Foreskin keratinocyte (primary cell): ENCODE measurements at places on chromosomes 4 and X. TPM values are rescaled to one million over a fixed set of nuclear protein-coding genes. Genes with fewer than 3 reads are reported as not detected.

GRCh38 chrX:153868576-153869472, 17.1 kb downstream of the L1CAM start:
- no peak for DNase-seq

Gene CXorf65
- not detected in 2 replicates for total RNA-seq

Gene RAI2
- not detected in 2 replicates for total RNA-seq

DNA sequence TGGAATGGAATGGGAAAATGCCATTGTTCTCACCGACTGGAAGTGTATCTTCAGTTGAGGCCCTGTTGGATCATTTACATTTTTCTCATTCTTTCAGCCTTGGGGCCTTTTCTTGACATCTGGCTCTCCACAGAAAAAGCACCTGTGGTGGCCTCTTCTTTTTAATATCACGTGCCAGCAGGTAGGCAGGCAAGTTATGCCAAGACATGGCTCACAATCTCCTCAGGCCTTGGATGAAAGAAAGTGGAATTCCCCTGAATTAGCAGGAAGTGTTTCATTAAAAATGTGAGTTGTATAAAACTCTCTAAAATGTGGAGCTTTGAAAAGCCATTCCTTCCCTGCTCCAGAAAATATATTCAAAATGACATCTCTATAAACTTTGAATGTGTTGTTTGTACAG, 122.1 kb downstream of the FRAS1 start:
- DNase-seq: peak; percentile 65

GRCh38 chr4:40340030-40340429, 4.9 kb downstream of the CHRNA9 start:
- no peak for DNase-seq

DNA sequence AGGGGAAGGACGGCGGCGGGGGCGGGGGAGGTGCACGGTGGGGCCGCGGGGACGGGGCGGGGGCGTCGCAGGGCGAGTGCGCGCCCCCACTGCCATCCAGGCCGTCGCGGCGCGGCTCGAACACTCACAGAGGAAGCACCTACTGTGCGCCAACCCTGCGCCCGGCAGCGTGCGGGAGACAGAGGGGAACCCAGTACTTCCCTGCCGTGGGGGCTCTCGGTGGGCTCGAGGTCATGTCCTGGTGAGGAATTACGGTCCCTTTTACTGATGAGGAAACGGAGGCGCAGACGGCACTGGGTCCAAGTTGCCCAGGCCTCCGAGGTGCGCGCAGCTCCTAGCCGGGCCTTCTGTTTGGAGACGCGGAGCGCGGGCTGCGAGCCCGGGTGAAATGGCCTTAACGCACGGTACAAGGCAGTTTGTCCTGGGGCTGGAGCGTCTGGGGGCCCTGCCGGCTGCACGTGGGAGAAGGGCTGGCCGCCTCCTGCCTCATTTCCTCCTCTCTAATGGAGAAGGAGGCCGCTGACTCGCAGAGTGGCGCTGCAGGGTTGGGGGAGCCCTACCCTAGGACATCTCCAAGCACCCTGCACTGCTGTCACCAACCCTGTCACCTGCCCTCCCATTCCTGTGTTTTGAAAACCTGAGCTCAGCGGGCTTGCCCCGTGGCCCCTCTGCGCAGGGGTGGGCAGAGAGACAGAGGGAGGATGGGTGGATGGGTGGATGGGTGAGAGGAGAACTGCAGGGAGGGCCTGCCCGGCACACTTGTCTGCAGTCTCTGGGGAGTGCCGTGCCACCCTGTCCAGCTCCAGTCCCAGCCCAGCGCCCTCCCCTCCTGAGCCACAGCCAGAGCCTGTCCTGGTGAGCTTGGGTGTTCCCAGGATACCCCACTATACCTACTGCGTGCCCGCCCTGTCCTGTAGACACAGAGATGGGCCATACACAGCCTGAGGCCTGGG, 106.0 kb downstream of the ADRA2C start:
- no peak for DNase-seq

DNA sequence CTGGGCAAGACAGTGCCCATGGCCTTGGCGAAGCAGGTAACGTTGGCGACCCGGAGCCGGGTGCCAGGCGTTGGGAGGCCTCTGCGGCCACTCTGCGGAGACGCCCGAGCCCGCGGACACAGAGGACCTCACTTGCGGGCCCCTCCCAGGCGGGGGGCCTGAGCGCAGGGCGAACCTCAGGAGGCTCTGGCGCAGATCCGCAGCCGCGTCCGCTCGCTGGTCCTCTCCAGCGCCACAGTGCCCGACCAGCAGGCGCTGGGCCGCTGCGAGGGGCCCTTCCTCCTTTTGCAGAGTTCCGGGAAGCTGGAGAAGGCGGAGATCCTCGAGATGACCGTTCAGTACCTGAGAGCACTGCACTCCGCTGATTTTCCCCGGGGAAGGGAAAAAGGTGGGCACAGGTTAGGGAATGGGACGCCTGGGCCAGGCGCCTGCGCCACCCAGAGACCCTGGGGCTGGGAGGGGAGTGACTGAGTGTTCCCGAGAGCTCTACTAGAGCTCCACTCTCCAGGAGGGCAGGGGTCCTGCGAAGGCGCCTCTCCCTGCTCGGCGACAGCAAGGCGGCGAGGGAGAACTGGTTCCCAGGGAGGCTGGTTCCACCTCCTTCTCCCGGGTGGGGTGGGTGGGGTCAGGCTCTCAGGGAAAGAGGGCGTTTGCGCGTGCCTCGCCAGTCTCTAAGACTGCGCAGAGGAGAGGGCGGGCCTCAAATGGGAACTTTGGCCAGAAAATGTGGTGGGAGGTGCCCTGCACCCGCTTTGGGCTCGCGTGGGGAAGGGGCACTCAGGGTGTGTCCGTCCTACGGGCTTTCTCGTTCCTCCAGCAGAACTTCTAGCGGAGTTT, 1.4 kb downstream of the HELT start:
- peak; percentile 43 for DNase-seq

DNA sequence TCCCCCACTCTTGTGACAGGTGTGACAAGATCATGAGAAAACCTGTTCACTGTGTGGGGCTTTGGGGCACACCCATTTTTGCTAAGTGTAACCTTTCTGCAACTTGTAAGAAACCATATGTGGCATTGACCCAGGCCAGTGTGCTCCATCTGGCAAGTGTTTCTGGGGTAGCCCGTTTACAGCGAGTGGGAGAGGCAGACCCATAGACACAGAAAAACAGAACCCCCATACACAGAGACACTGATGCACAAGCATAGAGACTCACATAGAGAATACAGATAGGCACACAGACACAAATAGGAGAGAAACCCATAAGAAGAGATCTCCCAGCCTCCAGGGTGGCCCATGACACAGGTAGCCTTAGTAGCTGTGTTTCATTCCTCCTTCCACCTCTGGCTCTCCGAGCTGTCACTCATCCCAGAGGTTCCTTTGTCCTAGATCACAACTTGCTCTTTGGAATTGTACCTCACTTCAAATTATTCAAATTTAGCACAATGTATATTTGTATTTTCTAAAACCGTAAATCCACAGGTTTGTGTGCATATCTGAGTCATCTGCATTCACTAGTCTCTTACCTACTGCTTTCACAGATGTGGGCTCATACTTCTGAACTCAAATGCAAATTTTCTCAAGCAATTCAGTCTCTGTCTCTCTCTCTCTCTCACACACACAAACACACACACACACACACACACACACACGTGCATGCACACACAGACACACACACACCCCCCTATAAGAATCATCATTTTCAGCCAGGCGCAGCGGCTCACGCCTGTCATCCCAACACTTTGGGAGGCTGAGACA, 114.4 kb downstream of the SH3KBP1 start:
- no peak for DNase-seq

DNA sequence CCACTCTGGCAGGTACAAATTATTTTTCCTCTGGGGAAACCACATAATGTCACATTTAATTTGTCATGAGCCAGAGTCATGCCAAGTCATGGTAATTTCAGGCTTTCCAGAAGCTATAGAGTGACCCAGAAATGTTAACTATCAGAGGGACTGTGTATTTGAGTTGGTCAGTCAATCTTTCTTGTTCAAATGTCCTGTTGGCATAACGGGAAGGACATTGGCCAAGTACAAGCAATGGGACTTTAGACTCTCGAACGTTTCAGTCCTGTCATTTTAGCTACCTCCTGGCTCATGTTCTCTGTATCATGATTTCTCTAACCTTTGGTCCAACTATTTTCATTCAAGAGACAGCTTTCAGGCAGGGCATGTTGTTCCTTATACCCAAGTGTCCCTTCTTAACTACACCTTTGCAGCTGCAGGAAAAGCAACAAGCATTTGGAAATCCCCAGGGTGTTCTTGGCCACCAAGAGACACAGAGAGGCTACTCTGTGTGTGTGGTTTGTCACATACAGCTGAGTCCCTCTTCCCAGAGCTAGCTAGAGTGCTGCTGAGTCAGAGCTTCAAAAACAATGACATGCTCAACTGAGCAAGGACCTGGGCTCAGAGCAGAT, 142.6 kb downstream of the EGF start:
- no peak for DNase-seq

DNA sequence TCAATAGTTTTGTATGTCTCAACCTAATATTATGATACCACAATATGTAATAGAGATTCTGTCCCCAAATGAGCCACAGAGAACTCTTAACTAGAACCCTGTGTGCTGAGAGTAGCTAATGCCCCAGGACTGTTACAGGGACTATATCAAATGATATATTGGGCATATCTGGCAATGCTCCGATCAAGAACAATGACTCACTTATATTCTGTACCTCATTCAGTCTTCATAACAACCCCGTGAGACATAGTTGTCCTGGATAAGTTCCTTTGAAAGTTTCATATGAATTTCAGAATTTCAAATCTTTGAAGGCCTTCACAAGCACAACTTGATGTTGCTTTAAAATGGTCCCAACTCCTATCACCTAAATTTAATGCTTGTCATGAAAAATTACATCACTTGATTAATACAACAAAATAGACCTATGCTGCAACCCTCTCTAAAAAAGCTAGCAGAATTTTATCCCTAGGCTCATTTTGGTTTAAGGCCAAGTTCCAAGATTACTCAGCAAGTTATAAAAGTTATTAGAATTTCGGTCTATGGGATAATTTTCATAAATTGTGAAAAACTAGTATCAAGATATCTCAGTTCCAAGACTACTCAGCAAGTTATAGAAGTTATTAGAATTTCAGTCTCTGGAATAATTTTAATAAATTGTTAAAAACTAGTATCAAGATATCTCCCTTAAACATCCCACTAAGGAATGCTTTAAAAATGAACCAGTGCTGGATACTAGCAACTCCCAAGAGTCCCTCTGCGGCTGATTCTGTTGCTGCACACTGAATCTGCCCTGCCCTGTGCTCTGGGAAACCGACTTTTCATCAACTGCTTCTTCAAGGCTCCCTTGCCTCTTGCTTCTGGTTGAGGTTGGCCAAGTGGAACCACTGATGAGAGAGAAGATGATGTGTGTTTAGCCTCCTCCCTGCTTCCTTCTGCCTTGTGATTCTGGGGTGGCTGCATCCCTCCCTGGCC, 6.0 kb upstream of the ANXA3 start:
- no peak for DNase-seq

GRCh38 chrX:131816551-131817136, 206.5 kb upstream of the STK26 start:
- DNase-seq: no peak

Gene ZDHHC15
- not detected in 2 replicates for total RNA-seq

Gene PKD2
- total RNA-seq: 22.9 and 26.5 TPM in 2 replicates

Gene GIMD1
- total RNA-seq: not detected in 2 replicates

GRCh38 chrX:107398115-107398514, 51.3 kb upstream of the FRMPD3 start:
- DNase-seq: no peak

DNA sequence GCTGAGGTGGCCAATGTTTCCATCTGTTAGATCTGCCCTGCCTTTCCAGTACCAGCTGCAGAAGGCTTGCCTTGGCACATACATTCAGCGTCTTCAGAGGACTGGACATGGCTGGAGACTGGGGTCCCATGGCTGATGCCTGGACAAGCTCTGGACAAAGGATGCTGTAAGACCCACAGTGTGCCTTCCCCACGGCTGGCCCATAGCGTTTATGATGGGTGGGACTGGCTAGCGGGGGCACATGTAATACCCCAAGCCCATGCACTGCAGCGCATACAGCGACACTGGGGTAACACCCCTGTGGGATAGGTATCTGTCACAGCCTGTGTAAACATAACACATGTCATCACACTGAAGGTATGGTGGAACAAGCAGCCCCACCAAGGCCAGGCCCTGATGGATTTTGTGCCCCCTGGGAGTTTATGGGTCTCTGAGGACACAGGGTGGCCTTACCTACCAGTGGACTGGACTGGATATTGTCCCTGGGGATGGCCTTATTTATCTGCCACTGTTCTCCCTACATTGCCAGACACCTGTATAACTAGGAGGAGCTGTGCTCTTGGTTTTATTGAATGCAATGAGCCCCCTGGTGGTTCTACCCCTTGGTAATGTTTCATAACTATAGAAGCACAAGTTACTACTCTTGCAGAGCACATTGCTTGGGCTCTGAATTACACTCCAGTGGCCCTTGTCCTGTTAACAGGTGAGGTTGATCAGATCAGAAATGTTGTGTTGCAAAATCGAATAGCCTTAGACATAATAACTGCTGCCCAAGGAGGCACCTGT, 34.3 kb upstream of the TACR3 start:
- no peak for DNase-seq

GRCh38 chr4:174278467-174278866, 5.0 kb downstream of the FBXO8 start:
- no peak for DNase-seq
